ENCODE measurements at places on chromosomes 2 and 18.

DNA sequence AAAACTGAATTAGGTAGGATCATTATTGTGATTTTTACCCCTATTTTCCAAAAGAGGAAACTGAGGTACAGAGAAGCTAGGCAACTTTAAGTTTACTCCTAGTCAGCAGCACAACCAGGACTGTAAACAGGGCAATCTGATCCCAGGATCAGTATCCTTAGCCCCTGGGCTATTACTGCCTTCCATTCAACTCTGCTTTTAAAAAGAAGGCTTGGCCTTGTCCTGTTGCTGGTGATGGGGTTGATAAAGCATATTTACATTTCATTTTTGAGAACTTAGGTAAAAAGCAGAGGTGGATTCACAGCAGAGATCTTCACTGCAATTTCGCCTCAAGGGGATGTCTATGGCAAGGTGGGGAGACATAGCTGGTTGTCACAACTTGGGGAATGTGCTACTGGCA is 148.5 kb downstream of the GALNT14 start:
- DNase-seq: no peak

DNA sequence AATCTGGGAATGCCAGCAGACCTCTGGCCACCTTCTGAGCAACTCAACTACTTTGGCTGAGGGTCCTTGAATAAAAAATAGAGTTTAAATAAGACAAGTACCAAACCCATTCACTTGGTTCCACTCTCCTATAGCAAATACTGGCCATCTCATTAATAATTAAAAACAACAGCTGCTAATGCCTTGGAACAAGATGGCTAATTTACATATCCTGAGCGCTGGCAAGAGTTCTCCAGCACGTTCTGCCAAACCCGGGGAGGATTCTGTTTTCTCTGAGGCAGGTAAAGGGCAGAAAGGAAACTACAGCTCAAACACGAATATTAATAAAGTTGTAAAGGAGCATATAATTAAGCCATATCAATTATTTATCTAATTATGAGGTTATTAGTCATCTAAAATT is 1123.7 kb downstream of the TDRD15 start:
- no peak for DNase-seq

GRCh38 chr2:135870571-135870970 is 5.7 kb downstream of the MCM6 start:
- no peak for DNase-seq

DNA sequence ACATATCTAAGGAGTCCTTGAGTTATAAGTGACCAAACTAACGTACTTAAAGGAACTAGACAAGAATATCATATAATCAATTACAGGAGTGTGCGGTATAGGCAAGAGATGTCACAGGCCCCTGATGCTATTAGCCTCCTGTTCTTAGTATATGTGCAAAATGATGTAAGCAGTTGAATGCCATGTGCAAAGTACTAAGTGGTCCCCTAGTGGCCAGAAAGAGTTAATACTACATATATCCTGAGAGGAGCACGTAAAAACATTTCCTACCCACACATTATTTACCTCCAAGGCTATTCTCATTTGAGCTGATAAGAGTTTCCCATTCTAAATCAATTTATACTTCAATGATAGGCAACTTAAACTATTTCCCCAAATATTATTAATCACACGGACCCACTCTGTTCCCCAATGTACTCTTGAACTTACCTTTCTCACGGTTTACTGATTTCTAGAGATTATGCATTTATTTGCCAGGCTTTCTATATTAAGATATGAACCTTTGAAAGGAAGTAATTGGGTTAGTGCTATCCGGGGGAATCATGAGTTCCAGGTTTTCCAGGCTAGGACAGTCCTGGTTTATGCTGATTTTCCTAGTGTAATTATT is 158.0 kb upstream of the KLHL14 start:
- DNase-seq: no peak

DNA sequence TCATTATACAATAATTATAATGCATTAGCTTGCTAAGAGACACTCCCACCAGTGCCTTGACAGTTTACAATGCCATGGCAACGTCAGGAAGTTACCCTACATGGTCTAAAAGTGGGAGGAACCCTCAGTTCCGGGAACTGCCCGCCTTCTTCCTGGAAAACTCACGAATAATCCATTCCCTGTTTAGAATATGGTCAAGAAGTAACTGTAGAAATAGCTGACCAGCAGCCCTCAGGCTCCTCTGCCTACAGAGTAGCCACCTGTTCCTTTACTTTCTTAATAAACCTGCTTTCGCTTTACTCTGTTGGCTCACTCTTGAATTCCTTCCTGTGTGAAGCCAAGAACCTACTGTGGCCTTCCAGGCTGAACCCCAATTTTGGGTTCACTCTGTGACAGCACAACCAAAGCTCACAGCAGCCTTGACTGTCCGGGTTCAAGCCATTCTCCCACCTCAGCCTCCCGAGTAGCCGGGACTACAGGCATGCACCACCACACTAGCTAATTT is 20.0 kb upstream of the PTPN2 start:
- DNase-seq: no peak

- DNase-seq: no peak
Measured at GRCh38 chr2:206766057-206766930, 888 bp downstream of the FASTKD2 start.

DNA sequence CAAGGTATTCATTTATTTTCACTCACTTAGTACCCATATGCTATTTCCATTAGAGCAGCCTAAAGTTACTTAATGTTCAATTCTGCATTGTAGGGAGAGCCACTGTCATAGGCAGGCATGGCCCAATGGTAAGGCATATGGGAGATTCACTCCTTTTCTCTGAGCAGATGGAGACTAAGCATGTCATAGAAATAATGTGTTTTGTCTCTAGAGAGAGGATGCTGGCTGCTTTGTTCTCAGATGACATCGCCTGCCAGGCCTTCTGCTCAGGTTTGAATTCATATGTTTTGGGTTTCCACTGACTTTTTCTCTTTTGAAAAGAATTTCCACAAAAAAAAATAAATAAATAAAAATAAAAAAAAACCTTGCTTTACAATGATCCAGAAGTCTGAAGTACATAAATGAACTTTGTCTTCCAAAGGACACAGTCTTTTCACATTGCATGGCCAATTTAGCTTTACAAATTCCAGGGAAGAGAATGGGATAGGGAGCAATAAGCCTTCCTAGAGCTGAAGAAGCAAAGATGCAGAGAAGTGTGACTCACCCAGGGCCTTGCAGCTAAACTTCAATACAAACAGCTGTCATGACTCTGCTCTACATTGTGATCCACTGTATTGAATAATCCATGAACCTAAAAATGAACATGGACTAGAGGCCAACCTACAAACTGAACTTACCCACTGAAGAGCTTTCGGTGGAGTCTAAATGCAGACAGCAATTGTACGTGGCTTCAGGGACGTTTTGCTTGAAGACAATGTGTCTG is 422.5 kb downstream of the CMPK2 start:
- no peak for DNase-seq

DNA sequence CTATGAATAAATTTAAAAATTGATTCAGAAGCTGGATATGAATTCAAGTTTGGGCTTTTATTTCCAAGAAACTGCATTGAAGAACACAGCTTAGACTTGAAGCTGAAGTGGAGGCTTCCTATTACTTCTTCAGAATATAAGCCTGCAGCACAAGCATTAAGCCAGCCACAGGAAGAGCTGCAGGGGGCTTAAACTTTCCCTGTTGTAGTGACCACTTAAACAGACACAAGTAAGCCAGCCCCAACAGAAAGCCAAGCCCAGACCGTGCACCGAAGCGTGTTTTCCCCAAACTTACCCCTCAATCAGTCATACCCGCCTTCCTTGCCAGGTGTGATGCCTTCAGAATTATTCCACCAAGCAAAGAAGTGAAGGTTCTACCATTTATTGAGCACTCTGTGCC is 28.7 kb downstream of the ERMN start:
- no peak for DNase-seq

- no peak for DNase-seq
Measured at GRCh38 chr2:6826081-6826913, 39.4 kb downstream of the CMPK2 start.

GRCh38 chr18:42445359-42445758 is 490.3 kb downstream of the PIK3C3 start:
- no peak for DNase-seq

- DNase-seq: no peak
Measured at GRCh38 chr2:114011713-114012112, 121.8 kb downstream of the ACTR3 start.

Data from DMS153 (cell line).